ENCODE measurements at places on chromosomes 1 and 21. TPM values are rescaled to one million over a fixed set of nuclear protein-coding genes. Genes with fewer than 3 reads are reported as not detected.

The DIRAS3 gene
- 1.8 TPM for total RNA-seq

The REN gene
- total RNA-seq, result 0.26 TPM

The BTG3 gene
- total RNA-seq, result 29.6 TPM

- no peak for DNase-seq
Observed at GRCh38 chr1:176843352-176844297, 320.9 kb downstream of the ASTN1 start.

GRCh38 chr1:110634455-110635311 lies 28.5 kb upstream of the KCNA2 start:
- DNase-seq, result peak; percentile 62

GRCh38 chr1:184152974-184153373 lies 101.4 kb downstream of the TSEN15 start:
- no peak for DNase-seq

GRCh38 chr21:44870748-44871495 lies 2.6 kb downstream of the PTTG1IP start:
- DNase-seq, result peak; percentile 57

The FNDC7 gene
- total RNA-seq, result not detected

The RGSL1 gene
- not detected for total RNA-seq

- DNase-seq, result no peak
Observed at GRCh38 chr1:206097381-206097780, 19.8 kb downstream of the AVPR1B start.

The CFHR4 gene
- not detected for total RNA-seq

The EXO5 gene
- 8.2 TPM for total RNA-seq

DNA sequence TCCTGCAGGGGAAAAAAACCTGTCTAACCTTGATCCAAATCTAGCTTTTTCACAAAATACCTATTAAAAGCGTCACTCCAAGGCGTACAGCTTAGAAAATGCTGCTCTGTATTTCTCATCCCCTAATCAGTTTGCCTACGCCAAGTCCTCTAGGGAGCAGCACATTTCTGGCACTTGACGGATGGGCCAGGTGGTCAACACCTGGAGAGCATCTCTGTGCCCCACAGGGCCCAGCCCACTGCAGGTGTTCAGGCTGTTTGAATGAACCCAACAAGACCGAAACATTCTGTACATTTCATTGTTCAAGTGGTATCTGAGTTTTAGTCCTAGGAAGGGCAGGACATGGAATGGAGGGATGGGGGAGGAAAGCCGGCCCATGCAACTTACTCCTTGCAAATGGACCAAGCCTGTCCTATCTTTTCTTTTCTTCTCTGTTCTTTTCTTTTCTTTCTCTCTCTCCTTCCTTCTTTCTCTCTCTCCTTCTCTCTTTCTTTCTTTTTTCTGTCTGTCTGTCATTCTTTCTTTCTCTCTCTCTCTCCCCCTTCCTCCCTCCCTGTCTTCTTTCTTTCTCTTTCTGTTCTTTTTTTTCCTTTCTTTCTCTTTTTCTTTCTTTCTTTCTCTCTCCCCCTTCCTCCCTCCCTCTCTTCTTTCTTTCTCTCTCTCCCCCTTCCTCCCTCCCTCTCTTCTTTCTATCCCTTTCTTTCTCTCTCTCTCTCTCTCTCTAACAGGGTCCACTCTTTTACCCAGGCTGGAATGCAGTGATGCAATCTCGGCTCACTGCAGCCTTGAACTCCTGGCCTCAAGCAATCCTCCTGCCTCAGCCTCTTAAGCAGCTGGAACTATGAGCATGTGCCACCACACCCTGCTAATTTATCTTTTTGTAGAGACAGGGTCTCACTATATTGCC lies 29.1 kb downstream of the IGFN1 start:
- no peak for DNase-seq

GRCh38 chr21:31371715-31372470 lies 27.8 kb upstream of the TIAM1 start:
- DNase-seq, result no peak

DNA sequence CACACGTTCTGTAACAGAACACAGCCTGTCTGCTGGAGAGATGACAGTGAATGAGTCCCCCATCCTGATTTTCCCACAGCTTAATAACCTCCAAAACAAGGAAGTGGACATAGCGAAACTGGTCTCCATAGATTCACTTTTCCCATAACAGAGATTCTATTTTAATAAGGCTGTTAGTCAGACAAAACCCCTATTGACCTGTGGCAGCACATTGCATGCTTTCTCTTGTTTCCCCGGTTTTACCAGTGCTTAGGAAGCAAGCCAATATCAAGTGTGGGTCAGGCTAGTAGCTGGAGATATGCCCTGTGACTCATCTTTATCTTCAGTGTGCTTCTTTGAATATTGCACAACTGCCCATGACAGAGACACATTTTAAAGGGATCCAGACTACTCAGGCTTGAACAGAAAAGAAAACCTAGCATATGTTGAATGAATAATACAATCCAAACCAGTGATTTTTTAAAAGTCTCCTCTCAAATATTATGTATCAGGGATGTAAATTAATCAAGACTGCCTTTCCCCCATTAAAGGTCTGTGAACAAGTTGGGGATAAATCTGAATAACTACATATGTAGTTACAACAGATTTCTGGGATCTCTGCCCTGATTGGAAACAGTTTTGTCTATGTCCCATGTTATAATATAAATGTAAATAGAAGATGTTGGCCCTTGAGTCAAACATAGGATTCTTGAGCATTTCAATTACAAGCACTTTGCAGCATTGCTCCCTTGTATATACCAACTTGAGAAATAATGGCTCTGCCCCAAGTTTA lies 11.9 kb upstream of the CLDN8 start:
- no peak for DNase-seq

The RIMKLA gene
- total RNA-seq, result 13.3 TPM

All from mucosa of descending colon (tissue), 3 donors.